ENCODE measurements at places on chromosomes 3 and 15. TPM values are rescaled to one million over a fixed set of nuclear protein-coding genes. Genes with fewer than 3 reads are reported as not detected.

PCLAF gene
- 27.3 TPM for polyA plus RNA-seq

FETUB gene
- 0.48 TPM for polyA plus RNA-seq

GOLGA8M gene
- 2.1 TPM for polyA plus RNA-seq

GOLGA6B gene
- not detected for polyA plus RNA-seq

CSK gene
- polyA plus RNA-seq = 31.0 TPM

MKRN2OS gene
- 0.41 TPM for polyA plus RNA-seq

LMCD1 gene
- polyA plus RNA-seq = 155 TPM

GRCh38 chr3:62922326-62922725, 47.1 kb upstream of the CADPS start:
- DNase-seq = no peak

DNA sequence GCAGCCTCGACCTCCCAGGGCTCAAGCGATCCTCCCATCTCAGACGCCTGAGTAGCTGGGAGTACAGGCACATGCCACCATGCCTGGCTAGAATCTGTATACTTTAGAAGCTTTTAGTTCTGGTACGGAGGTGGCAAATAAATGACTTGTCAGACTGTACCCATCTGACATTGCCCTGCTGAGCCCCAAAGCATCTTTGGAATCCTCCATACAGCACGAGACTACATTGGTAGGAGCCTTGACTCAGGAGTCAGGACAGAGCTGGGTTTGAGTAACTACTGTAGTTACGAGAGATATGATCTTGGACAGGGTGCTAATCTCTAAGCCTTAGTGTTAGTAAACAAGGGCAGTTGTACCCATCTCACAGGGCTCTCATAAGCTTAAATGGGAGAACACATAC, 67.8 kb upstream of the NPHP3 start:
- no peak for DNase-seq

GRCh38 chr3:11757441-11757875, 89.2 kb downstream of the TAMM41 start:
- no peak for DNase-seq

- no peak for DNase-seq
These were observed 94.1 kb upstream of the STRIT1 start for GRCh38 chr3:155387571-155387970.

GRCh38 chr3:139301183-139301582, 42.6 kb upstream of the MRPS22 start:
- DNase-seq = no peak

DNA sequence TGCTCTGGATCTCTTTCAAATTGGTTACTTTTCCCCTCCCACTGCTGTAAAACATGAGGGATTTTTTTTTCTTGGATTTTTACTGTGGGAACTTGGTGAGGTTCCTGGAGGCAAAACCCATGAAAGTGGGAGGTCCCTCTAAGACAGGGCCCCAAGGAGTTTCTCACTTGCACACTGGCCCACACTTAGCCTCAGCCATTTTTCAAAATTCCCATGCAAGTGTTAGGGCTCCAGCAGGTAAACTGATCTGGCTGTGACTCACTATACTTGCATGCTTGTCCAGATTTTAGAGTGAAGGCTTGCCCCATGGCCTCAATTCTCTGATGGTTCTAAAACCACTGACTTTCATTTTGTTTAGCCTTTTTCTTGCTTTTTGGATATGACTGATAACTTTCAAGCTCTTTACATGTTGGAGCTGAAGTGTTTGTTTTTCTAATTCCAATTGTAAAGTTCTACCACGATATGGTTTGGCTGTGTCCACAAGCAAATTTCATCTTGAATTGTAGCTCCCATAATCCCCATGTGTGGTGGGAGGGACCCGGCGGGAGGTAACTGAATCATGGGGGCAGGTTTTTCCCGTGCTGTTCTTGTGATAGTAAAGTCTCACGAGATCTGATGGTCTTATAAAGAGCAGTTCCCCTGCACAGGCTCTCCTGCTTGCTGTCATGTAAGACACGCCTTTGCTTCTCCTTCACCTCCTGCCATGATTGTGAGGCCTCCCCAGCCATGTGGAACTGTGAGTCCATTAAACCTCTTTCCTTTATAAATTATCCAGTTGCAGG, 37.7 kb downstream of the MCCC1 start:
- DNase-seq = no peak

DNA sequence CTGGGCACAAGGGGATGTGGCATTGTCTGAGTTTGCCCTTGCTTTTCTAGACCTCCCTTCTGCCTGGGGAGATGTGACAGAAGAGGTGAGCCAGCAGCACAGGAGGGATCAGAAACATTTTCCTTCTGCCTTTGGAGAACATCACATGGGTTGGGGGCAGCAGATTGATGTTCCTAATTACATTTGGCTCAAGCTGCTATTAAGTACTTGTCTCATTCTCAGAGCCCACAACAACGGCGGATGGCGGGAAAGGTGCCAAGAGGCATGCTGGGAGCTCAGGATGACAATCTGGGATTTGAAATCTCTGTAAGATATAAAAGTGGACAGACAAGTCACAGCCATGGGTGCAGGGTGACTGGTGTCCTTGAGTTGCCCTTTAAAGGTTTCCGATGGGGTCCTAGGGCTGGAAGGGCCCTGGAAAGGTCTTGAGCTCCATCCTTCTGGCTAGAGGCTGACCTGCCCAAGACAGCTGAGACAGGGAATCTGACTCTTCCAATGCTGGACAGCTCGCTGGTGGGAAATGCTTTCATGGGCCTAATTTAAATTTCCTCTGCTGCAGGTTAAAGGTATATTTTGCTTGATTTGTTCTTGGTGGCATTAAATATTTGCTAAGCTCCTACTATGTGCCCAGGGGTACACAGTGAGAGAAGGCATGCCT, 2.4 kb upstream of the CORO2B start:
- no peak for DNase-seq

DNA sequence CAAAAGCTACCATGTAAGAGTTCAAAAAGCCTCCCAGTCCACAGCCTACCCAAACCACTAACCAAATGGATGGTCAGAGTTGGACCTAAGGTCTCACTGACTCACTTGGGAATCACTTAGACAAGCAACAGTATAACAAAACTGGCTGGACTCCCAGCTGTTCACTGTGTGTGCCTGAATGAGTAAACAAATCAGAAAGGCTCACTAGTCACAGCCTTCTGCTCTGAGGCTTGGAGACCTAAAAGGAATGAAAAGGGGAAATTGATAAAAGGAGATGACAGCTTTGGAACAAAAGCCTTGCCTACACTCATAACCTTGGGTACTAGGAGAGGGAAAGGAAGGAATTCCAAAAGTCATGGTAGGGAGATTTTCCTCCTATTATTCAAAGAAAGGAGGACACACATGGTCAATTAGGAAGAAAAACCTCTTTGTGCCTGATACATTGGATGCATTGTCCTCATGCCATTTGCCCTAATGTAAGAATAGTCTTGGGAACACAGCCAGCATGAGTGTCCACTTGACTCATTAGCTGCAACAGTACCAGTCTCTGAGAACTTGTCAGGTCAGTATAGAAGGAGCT, 92.3 kb downstream of the FRMD5 start:
- no peak for DNase-seq

DNA sequence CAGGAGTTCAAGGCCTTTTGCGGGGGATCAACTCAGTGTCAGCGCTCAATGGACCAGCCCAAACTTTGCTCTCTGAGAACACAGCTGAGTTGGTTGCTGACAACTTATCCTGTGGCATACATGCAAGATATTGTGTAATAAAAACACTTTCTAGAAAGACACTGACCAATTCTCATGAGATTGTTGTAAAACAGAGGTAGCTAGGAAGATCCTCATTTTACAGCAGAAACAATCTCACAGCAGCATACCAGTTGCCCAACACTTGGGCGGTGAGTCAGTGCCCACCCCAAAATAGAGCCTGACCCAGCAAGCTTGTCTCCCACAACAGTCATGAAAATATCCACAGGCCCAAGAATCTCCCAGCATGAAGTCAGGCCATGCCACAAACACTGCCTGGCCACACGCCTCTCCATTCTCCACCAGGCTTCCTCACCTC, 18.2 kb downstream of the KLHL6 start:
- DNase-seq = no peak

DNA sequence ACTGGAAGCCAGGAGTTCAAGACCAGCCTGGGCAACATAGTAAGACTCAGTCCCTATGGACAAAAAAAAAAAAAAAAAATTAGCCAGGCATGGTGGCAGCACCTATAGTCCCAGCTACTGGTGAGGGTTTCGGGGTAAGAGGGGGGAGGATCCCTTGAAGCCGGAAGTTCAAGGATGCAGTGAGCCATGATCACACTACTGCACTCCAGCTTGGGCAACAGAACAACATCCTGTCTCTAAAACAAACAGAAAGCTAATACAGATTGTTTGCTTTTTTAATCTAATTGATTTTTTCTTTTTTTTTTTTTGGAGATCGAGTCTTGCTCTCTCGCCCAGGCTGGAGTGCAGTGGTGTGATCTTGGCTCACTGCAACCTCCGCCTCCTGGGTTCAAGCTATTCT, 1.6 kb upstream of the IMP3 start:
- no peak for DNase-seq

GRCh38 chr15:64023220-64023619, 23.1 kb downstream of the DAPK2 start:
- no peak for DNase-seq
